ENCODE measurements at places on chromosomes 6 and 20. TPM values are rescaled to one million over a fixed set of nuclear protein-coding genes. Genes with fewer than 3 reads are reported as not detected.

DNA sequence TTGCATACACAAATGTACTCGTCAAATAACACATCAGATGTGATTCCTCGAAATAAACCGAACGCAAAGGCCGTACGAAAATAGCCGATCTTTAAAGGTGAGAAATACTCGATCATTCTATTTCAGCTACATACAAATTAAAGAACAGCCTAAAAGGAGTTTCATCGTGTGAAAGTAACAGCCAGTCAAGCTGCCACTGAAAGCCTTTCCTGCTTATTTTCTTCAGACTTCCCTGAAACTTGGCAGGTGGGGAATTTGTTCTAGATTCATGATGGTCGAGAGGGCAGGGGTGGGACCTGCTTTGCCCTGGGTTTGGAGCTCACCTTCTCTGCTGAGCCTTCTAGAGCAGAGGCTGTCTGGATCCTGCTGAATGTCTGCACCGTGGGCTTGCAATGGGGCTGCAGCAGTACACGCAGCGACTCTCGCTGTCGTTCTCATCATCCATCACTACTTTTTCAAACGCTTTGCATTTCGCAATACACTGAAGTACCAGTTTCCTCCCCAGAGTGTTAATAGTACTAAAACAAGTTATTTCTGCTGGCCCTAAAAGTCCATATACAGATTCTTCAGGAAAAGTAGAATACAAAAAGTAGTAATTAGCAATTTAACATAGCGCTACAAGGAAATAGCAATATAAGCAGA lies 16.2 kb downstream of the FOXC1 start:
- no peak overlapping the region for H3K27ac ChIP-seq
- no peak overlapping the region for H3K4me3 ChIP-seq
- peaks cover 24% of the 10 kb centered on the region for H3K4me1 ChIP-seq
- no peaks in the 10 kb centered on the region for H3K36me3 ChIP-seq

GRCh38 chr6:31168606-31169005 lies 1.9 kb downstream of the POU5F1 start:
- no peak overlapping the region for H3K27ac ChIP-seq
- no peak overlapping the region for H3K4me3 ChIP-seq
- H3K27me3 ChIP-seq = no peaks in the 10 kb centered on the region
- DNase-seq = no peak
- H3K4me1 ChIP-seq = peaks cover 11% of the 10 kb centered on the region

The SYCP2 gene
- 4.7 TPM for total RNA-seq

GRCh38 chr20:43710370-43711044 lies 16.3 kb downstream of the GTSF1L start:
- DNase-seq = peak; percentile 55
- H3K27me3 ChIP-seq = no peaks in the 10 kb centered on the region
- H3K27ac ChIP-seq = peak overlapping the region; percentile 63

The TAGAP gene
- total RNA-seq = 167 TPM

The BNIP5 gene
- total RNA-seq = 0.10 TPM

DNA sequence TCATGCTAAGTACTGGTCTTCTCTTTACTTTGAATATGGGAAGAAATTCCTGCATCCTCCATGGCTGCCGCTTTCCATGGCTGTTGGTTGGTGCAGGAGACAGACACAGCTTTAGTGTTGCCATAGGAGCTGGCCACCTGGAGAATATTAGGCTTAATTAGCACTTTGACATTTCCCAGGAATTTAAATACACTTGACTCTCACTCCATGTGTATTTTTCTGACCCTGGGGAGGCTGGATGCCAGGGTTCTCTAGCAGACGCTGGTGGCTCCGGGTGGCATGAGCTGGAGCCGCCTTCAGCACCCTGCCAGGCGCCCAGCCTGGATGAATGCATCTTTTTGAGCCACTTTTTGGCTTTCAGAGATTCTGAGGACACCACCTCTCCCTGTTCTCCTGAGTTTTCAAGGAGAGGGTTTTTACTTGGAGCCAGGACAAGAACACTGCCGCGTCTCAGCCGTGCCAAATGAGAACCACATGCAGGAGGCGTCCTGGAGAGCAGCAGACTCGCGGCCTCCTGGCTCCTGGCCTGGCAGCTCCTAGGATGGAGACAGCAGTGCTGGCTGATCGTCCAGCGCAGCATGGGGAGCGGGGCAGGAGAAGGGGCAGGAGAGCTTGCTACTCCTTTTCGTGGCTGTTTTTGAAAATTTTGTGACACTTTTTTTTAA lies 258.8 kb downstream of the SMOC2 start:
- H3K36me3 ChIP-seq = no peaks in the 10 kb centered on the region
- H3K27ac ChIP-seq = no peak overlapping the region
- no peak overlapping the region for H3K4me3 ChIP-seq

DNA sequence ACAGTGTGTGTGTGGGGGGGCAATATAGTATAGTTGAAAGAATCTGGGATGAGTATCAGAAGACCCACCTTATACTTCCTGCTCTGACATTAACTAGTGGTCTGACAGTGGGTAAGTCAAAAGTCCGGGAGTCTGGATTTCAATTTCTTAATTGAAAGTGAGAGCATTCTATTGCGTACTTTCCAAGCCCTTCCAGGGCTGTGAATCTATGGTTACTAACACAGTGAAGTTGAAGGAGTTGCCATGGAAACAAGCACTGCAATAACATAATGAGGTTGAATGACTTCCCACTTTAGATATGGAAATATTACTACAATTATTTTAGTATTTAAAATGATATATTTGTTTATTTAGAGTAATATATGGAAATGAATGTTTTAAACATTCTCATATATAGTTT lies 80.2 kb downstream of the MLIP start:
- H3K4me3 ChIP-seq = no peak overlapping the region
- H3K27ac ChIP-seq = no peak overlapping the region
- no peaks in the 10 kb centered on the region for H3K36me3 ChIP-seq

DNA sequence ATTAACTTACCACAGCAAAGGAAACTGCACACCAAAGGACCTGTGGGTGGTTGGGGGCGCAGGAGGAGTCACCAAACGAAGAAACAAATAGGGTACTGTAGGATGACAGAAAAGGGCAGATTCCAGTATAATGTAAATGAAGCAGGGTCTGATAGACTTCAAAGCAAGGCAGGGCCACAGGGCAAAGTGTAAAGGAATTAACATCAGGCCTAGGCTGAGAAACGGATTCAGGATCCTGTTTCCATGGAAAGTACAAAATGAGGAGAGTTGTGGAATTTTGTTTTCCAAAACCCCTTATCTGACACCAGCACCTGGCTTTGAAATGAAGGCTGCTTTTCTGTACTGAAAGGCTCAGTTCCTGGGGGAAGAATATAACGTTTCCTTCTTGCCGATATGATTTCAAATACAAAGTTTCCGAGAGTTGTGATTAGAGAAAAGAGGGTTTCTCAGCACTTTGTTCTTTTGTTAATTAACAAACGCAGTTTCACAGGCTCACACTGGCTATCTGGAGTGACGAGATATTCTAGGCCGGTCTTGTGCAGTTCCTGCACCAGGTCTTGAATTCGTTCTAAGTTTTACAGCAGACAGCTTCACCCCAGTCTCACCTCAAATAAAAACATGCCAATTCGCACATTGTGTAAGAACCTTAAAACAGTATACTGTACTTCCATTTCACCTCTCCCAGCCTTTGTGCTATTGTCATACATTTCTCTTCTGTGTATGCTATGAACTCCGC lies 5.8 kb downstream of the DEFB123 start:
- H3K4me3 ChIP-seq = no peak overlapping the region
- no peak for DNase-seq
- no peaks in the 10 kb centered on the region for H3K27me3 ChIP-seq
- H3K27ac ChIP-seq = no peak overlapping the region
- no peaks in the 10 kb centered on the region for H3K36me3 ChIP-seq

DNA sequence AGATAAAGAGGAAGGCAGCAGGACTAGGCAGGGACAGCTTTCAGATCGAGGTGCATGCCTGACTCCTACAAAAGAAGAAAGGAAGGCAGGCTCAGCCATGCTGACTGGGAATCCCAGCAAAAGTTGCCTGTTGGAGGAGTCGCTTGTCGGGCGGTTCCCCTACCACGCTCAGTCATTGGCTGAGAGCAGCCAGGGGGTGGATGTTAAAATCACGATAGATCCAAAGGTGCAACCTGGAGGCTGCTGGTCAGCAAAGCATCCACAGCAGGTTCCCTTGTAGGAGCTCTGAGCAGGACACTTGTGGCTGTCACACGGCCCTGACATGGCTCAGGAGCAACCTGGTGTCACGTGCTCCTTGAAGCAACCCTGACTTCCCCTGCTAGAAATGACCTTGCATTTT lies 74.6 kb downstream of the ISM1 start:
- no peaks in the 10 kb centered on the region for H3K4me1 ChIP-seq
- no peak for DNase-seq
- no peak overlapping the region for H3K4me3 ChIP-seq

- H3K4me1 ChIP-seq = peaks cover 15% of the 10 kb centered on the region
- H3K27ac ChIP-seq = peak overlapping the region; percentile 62
- H3K36me3 ChIP-seq = no peaks in the 10 kb centered on the region
- peak; percentile 46 for DNase-seq
- H3K4me3 ChIP-seq = peak overlapping the region; percentile 46
- no peaks in the 10 kb centered on the region for H3K27me3 ChIP-seq
These were observed 10.4 kb downstream of the DEFB129 start for GRCh38 chr20:237489-237888.

The VAPB gene
- total RNA-seq = 29.5 TPM

DNA sequence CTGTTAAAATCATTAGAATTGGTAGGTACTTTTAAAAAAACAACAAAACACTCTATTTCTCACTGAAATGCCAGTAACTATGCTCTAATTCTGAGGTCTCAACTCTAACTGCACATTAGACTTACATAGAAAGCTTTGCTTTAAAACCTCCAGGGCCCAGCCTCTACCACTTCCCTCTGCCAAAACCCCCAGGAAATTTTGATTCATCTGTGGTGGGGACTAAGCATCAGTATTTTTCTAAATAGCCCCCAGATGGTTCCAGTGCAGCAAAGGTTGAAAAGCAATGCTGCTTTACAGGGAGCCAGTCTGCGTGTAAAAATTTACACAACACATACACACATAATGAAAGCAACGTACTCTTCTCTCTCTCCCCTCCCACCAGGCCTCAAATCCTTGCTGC lies 3.8 kb downstream of the TBC1D32 start:
- no peak for DNase-seq
- peaks cover 8% of the 10 kb centered on the region for H3K4me1 ChIP-seq
- H3K36me3 ChIP-seq = no peaks in the 10 kb centered on the region
- no peak overlapping the region for H3K4me3 ChIP-seq
- H3K27me3 ChIP-seq = no peaks in the 10 kb centered on the region

DNA sequence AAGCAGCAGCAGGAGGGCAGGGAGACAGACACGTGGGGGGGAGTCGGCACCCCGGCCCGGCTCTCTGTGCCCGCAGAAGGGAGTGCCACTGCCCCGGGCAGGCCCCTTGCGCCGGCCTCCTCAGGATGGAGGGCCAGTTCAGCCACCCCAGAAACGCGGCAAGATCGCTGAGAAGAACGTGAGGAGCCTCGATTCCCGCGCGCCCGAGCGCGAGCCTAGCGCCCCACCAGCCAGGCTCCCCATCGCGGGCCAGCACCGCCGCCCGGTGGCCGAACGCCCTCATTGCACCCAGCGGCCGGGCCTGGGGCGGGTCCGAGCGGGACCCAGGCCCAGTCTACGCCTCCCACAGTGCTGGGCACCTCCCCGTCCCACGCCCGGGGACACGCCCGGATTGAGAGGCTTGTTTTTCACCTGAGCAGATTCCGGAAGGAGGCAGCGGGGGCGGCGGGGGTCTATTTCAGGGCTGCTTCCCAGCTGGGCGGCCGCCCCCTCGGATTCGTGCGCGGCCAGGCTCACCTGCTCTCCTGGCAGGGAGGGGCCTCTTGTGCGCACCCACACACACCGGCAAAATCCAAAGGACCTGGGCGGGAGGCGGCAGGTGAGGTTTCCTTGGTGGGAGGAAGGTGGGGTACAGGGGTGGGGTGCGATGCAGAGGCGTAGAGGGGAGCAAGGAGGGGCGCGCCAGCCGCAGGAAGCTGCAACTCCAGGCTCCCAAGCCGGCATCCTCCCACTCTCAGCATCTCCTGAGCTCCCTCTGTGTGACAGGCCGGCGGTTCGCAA lies 9.0 kb upstream of the GRM4 start:
- H3K36me3 ChIP-seq = no peaks in the 10 kb centered on the region
- DNase-seq = peak; percentile 76
- H3K4me1 ChIP-seq = peaks cover 21% of the 10 kb centered on the region
- H3K27ac ChIP-seq = no peak overlapping the region

GRCh38 chr20:58579069-58579818 lies 64.0 kb upstream of the APCDD1L start:
- H3K27me3 ChIP-seq = no peaks in the 10 kb centered on the region
- no peak overlapping the region for H3K4me3 ChIP-seq
- H3K36me3 ChIP-seq = no peaks in the 10 kb centered on the region
- H3K4me1 ChIP-seq = no peaks in the 10 kb centered on the region

GRCh38 chr6:28353981-28354676 lies 4.4 kb downstream of the ZKSCAN3 start:
- H3K4me1 ChIP-seq = peaks cover 24% of the 10 kb centered on the region
- H3K27me3 ChIP-seq = no peaks in the 10 kb centered on the region
- no peaks in the 10 kb centered on the region for H3K36me3 ChIP-seq
- H3K27ac ChIP-seq = no peak overlapping the region
- no peak for DNase-seq
- no peak overlapping the region for H3K4me3 ChIP-seq

DNA sequence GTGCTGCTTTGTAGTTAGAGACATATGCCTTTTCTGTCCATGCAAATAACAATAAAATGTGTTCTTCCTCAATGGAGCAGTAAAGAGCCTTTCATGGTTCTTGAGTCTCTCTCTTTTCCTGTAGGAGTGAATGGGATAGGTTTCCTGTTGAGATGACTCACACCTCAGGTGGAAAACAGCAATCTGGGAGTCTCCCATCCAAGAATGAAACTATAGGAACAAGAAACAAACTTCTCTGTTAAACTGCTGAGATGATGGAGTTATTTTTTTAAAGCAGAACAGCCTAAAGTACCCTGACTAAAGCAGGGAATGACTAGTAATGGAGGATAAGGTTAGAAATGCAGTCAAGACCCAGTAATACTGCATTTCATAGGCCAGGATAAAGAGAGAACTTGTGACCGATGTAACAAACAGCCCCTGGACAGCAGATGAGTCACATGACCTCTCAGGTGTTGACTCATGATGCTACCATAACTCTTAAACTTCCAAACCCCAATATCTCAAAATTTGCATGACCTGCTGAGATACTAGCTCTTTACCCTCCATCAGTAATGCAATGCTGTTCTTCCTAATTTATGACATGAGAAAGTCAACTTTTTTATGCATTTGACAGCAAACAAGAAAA lies 548.9 kb downstream of the CBLN4 start:
- no peak overlapping the region for H3K4me3 ChIP-seq
- H3K4me1 ChIP-seq = no peaks in the 10 kb centered on the region
- no peak overlapping the region for H3K27ac ChIP-seq
- no peaks in the 10 kb centered on the region for H3K36me3 ChIP-seq
- H3K27me3 ChIP-seq = no peaks in the 10 kb centered on the region

DNA sequence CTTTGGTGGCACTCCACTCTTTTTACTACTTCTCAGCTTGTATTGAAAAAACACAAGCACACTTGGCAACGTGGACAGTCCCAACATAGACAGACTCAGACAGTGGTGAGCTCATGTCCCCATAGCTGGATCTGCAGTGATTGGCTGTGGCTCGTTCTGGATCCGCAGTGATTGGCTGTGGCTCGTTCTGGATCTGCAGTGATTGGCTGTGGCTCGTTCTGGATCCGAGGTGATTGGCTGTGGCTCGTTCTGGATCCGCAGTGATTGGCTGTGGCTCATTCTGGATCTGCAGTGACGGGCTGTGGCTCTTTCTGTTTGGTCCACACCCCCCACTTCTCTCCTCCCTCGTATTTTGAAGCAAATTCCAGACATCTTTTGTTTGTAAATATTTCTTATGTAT lies 28.0 kb downstream of the OSBPL2 start:
- H3K27ac ChIP-seq = no peak overlapping the region
- no peaks in the 10 kb centered on the region for H3K4me1 ChIP-seq
- DNase-seq = no peak
- no peaks in the 10 kb centered on the region for H3K36me3 ChIP-seq

- H3K4me3 ChIP-seq = no peak overlapping the region
- no peaks in the 10 kb centered on the region for H3K4me1 ChIP-seq
- H3K36me3 ChIP-seq = no peaks in the 10 kb centered on the region
These were observed 31.5 kb upstream of the RHAG start for GRCh38 chr6:49668083-49668511.
